ENCODE measurements at places on chromosomes 16 and 17. TPM values are rescaled to one million over a fixed set of nuclear protein-coding genes. Genes with fewer than 3 reads are reported as not detected.

- DNase-seq, result no peak
Observed at GRCh38 chr17:66399441-66399840, 97.0 kb downstream of the PRKCA start.

GRCh38 chr16:84339766-84340165, 28.6 kb upstream of the ATP2C2 start:
- DNase-seq, result no peak

DNA sequence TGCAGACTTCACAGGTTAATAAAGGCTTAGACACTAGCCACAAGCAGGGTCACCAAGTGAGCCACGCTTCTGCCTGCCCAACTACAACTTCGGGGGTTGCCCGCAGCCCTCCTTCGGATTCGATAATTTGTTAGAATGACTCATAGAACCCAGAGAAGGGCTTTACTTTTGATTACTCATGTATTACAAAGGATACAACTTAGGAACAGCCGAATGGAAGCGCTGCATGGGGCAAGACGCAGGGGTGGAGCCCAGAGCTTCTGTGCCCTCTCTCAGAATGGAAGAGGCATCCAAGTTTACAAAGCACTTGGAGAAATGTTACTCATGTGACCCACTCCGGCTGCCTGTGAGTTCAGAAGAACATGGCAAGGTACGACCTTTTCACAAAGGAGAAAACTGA, 7.5 kb upstream of the CDH5 start:
- DNase-seq, result peak; percentile 77

DNA sequence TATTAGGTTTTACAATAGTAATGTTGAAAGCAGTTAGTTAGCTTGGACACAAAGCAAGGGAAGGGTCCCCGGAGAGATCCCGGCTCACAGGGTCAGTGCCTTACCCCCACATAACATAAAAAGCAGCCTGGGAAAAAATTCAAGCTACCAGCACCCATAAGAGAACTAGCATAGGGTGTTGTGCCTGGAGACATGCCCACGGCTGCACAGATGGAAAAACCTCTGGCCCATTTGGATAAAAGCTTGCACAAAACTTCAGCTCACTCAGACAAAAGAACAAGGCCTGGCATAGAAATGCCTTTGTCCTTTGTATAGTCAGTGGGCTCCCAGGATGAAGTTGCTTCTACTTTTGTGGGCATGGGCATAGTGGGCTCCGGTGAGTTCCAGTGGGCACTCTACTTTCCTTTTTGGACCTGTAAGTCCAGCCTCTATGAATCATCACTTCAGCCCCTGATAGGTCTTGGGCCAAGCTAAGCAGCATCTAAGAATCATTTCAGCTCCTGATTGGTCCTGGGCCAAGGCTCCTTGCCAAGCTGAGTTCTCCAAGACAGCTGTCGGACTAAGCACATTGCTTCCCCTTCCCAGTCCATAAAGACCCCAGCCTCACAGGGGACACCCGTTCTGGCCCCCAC, 1.3 kb upstream of the RDM1 start:
- peak; percentile 76 for DNase-seq

GRCh38 chr16:54466233-54466632, 179.6 kb upstream of the IRX3 start:
- no peak for DNase-seq

DNA sequence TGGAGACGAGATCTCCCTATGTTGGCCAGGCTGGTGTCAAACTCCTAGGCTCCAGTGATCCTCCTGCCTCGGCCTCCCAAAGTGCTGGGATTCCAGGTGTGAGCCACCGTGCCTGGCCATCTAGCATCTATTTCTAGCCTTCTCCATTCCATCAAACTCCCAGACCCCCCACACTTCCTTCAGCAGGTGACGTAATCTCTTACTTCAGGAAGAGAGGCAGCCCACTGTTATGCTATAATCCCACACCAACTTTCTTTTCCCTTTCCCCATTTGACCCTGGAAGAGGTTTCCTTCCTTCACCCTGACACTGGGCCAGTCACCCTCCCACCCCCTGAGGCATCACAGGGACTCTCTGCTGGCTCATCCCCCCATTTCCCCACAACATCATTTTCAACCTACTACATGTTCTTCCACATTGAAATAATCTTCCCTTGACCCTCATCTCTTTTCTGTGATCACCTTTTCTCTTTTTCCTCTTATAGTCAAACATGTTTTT, 7.6 kb downstream of the ITGA2B start:
- DNase-seq, result no peak

The CCL4L2 gene
- not detected for polyA plus RNA-seq

- DNase-seq, result peak; percentile 77
Observed at GRCh38 chr17:74454197-74455024, 12.0 kb upstream of the CD300A start.

DNA sequence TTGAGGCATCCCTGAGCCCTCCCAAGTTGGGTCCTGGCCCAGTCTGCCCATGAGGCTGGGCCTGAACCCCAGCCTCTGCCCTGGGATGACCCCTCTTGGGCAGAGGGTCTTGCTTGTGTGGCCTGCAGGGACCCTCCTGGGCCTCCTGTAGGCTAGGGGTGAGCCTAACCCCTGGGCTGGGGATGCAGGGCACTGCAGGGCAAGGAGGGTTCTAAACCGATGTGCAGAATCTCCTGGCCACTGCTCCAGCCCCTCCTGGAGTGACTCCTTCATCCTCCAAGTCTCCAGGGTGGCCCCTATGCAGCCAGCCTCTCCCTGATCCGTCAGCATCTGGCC, 37.5 kb downstream of the LGALS9 start:
- no peak for DNase-seq

DNA sequence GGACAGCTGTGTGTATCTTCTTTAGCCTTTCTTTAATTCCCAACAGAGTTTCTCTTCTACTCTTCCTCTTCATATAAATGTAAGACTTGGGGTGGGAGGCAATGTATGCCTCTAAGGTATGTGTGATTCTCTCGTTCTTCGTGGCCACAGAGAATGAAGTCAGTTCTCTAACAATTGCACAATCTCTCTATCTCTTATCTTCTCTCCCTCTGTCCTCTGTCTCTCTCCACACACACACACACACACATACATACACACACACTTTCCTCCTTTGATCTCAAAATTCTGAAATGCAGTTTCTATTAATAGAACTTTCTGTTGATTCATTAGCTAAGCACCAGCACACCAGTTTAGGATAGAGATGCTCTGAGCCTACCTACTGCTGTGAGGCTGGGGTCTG, 615.7 kb upstream of the SALL1 start:
- peak; percentile 14 for DNase-seq

DNA sequence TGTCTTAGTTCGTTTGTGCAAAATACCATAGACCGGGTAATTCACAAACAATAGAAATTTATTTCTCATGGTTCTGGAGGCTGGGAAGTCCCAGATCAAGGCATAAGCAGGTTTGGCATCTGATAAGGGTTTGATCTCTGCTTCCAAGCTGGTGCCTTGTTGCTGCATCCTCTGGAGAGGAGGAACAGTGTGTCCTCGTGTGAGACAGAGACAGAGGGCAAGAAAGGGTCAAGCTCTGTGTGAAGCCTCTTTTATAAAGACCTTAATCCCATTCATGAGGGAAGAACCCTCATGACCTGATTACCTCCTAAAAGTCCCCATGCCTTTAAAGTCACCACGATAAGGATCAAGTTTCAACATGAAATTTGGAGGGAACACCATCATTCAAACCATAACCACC, 55.8 kb upstream of the TANC2 start:
- no peak for DNase-seq

- peak; percentile 84 for DNase-seq
Observed at GRCh38 chr17:69060822-69061221, at the start of gene ABCA9. Gene ABCA9, minus strand, starts transcription at chr17:69060927. Its CDS starts 9,801 bp downstream, at chr17:69051126.

GRCh38 chr16:4685776-4686496, 7.4 kb upstream of the NUDT16L1 start:
- no peak for DNase-seq

DNA sequence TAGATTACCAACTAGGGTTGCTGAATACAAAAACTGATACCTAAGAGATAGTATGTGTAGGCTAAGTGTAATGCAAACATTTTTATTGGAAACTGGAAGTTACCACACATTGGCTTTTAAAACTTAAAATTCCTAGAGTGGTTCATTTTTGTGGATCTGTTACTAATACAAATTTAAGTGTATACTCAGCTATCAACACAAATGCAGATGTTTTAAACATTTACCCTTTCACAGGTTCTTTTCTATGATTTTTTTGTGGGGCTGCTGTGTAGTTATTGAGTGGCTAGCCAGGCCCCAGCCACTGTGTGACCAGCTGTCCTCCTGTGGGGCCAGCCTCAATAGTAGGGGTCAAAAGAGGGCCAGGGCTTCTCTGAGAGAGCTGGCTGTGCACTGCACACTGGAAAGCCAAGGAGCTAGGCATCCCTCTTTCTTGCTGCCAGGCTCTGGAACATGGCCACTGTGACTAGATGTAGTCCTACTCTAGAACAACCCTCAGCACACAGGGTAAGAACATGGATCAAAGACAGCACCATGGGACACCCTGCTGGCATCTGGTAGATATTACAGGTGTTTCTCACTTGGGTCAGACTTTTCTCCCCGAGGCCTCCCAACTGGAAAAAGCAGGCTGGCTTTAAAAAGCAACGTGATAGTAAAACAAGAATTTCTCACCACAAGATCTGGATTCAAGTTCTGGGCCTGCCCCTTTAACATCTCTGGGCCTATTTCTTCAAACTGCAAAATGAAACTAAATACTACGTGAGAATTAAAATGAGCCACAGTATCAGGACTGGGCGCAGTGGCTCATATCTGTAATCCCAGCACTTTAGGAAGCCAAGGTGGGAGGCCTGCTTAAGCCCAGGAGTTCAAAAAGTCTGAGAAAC, 7.3 kb upstream of the VEZF1 start:
- peak; percentile 69 for DNase-seq

DNA sequence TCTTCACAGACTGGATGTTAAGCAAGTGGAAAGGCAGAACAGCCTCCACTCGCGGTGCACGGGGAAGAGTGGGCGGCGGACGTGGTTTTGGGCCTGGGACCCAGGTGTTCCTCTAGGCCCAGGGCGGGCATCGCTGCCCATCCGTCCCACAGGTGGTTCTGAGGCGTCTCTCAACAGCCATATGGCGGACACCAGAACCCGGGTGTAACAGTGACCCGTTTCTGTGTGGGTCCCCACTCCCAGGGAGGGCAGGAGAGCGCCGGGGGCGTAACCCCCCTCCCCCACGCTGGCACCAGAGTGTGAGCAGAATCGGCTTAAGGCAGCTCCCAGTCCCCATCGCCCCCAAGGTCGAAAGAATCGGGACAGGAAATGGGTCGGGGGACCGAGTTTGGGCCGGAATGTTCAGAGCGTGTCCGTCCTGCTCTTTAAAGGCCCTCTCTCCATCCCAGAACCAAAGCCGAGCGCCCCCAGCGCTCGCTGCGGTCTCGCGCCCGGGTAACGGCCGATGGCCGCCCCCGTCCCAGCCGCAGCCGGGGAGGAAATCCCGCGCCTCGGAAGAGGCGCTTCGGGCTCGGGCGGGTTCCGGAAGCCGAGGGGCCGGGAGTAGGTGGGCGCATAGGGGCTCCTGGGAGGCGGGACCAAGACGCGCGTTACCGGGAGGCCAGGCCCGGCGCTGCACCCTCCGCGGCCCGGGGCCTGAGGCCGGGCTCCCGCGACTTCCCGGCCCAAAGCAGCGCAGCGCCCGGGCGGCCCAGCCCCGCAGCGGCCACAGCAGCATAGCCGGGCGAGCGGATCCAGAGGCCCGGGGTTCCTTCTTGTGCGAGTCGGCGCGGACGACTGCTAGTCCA, at the start of gene TK2:
TK2 (minus strand) TSS at position 839 of the 848 bp plus-strand sequence; CDS start at position 778, 61 bp downstream.
- DNase-seq, result peak; percentile 73

The KRT33A gene
- not detected for polyA plus RNA-seq

All from fibroblast of lung (primary cell).